ENCODE measurements at places on chromosomes 13 and 19.
A peak's percentile ranks its signal among the peaks of the same experiment; 100 is the strongest.

DNA sequence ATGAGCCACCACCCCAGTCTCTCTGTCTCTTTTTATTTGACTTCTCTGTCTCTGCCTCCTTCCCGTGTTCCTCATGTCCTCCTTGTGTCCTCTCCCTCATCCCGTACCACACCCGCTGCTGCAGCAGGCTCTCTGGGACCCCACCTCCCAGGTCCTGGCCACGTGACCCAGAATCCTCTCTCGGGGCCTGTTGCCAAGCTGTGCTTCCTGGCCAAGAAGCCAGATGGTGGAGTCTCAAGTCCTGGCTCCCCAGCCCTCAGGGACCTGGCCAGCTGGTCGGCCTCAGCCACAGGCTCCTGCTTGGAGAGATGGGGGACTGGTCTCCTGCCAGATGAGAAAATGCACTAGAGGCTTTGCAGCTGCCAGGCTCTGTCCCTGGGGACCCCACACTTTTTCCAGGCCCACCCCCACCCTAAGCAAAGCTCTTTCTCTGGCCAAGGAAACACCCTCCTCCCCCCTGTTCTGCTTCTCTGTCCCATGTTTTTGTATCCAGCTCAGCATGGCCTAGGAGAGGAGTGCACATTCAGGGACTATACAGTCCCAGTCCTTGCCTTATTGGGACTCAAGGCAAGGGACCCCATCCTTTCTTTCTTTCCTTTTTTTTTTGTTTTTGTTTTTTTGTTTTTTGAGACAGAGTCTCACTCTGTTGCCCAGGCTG is 34.3 kb upstream of the SHKBP1 start:
- DNase-seq: no peak

- DNase-seq: peak; percentile 21
Observed at GRCh38 chr13:26721251-26722121, 39.1 kb downstream of the GPR12 start.

DNA sequence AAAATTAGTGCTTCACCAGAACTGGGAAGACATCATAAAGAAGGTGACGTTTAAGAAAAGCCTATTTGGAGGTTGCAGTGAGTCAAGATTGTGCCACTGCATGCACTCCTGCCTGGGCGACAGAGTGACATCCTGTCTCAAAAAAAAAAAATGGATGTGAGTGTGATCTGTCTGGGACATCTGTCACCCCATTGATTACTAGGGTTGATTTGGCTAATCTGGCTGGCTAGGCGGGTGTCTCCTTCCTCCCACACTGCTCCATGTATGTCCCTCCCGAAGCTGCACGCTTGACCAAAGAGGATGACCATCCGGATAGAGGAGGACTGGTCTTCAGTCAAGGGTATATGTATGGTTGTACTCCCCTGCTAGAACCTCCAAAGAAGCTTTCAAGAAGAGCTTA is 2.6 kb downstream of the GTF2F2 start:
- DNase-seq: no peak

DNA sequence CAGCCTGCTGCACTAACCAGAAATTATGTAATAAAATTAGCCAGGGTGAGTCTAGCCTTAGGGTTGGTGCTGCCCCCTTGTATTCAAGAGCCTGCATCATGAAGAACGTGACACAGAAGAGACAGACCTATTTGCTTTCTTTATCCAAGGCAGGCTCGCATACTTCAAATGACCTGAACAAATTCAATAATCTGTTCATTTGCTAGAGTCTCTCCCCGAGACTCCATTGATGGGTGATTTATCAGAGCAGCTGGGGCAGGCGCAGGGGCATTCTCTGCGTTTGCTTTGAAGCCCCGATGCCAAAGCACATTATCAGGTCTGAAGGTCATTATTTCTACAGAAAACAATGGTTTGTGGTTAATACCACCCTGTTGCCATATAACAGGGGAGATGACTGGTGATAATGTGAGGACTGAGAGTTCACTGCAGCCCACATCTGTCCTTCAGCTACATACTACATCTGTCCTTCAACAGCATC is 520.3 kb downstream of the DIAPH3 start:
- no peak for DNase-seq

DNA sequence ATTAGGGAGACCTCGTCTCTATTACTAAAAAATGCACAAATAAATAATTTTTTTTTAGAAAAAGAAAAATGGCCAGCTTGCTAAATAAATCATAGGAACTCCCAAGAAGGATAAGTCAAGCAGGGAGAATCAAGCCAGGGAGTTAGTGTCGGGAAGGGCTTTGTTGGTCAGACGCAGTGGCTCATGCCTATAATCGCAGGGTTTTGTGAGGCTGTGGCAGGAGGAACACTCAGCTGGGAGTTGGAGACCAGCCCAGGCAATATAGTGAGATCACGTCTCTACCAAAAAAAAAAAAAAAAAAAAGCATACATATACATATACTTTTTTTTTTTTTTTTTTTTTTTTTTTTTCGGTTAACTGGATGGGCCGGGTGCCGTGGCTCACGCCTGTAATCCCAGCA is 9.0 kb downstream of the NACC1 start:
- no peak for DNase-seq

GRCh38 chr13:98843482-98843877 is 91.0 kb upstream of the SLC15A1 start:
- DNase-seq: no peak

GRCh38 chr19:41753159-41753558 is 2.2 kb upstream of the CEACAM6 start:
- peak; percentile 86 for DNase-seq

DNA sequence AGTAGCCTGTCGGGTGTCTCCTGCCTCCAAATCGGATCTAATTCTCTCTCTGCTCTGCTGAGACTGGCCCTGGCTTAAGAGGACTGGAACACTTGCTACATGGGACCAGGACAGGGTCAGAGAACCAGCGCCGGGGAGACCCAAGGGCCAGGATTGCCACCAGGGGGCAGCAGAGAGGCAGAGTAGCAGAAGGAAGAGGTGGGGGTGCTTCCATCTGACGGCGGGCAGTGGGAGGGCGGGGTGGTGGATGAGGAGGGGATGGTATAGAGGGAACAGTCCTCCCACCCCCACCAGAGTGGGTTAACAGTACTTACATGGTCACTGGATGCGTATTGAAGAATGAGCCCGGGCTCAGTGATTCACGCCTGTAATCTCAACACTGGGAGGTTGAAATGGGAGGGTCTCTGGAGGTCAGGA is 11.9 kb downstream of the SELENOW start:
- peak; percentile 76 for DNase-seq

GRCh38 chr19:49502866-49503581 is 6.8 kb downstream of the RPS11 start:
- peak; percentile 67 for DNase-seq

DNA sequence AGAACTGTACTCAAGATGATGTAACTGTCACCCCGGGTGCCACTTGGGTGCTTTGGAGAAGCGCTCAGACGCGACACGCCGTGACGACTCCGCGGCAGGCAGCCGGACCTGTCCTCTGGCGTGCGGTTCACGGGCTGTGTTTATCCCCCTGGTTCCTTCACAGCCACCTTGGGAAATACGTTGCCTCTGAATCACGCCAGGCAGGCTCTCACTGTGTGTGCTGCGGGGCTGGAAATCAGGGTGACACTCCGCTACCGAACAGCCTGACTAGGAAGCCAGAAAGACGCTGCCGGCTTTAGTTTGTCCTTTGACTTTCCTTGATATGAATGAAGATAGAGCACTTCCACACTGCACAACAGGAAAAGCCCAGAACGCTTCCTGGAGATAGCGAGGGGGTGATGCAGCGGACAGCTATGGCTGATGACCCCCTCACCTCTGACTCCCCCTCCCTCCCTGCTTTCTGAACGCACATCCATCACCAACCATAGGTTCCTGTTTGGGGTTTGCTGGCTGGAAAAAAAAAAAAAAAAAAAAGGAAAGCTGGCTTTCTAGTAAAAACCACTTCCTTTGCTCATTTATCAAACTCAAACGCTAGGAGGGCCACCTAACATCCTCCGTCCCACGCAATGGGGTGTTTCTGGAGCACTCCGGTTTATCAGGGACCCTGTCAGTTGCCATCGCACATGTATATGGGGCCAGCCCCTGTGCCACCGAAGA is 3.7 kb upstream of the GP6 start:
- DNase-seq: peak; percentile 32

GRCh38 chr13:76709851-76710250 is 176.4 kb downstream of the KCTD12 start:
- no peak for DNase-seq

- no peak for DNase-seq
Observed at GRCh38 chr13:78402708-78403400, 200.5 kb downstream of the POU4F1 start.

- peak; percentile 50 for DNase-seq
Observed at GRCh38 chr19:44677019-44677811, 5.9 kb downstream of the CEACAM19 start.

- no peak for DNase-seq
Observed at GRCh38 chr13:102606537-102607309, 9.9 kb downstream of the TPP2 start.

- DNase-seq: peak; percentile 34
Observed at GRCh38 chr19:4980067-4980466, 11.2 kb downstream of the KDM4B start.

DNA sequence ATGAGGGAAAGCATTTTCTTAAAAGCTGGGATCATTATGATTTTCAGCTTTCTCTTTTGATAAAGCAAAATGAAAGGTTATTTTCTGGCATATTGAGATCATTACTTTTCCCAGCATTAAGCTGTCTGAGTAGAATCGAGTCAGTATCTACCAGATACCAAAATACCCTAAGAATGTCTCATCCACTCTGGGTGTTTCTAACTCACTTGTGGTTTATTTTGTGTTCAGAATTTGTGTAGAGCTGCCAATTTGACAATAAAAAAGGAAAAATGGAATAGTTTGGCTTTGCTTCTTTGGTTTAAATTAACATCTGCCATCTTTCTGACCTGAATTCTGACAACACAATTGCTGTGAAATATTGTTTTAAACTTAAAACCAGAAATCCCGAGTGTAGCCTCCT is 438.7 kb upstream of the ARGLU1 start:
- DNase-seq: no peak

GRCh38 chr13:24129914-24130774 is 30.4 kb upstream of the SPATA13 start:
- DNase-seq: no peak

Measured in suppressor macrophage (primary cell).